ENCODE measurements at places on chromosomes 12 and 14.

GRCh38 chr14:102551995-102552705, 40.3 kb upstream of the RCOR1 start:
- DNase-seq, result no peak

DNA sequence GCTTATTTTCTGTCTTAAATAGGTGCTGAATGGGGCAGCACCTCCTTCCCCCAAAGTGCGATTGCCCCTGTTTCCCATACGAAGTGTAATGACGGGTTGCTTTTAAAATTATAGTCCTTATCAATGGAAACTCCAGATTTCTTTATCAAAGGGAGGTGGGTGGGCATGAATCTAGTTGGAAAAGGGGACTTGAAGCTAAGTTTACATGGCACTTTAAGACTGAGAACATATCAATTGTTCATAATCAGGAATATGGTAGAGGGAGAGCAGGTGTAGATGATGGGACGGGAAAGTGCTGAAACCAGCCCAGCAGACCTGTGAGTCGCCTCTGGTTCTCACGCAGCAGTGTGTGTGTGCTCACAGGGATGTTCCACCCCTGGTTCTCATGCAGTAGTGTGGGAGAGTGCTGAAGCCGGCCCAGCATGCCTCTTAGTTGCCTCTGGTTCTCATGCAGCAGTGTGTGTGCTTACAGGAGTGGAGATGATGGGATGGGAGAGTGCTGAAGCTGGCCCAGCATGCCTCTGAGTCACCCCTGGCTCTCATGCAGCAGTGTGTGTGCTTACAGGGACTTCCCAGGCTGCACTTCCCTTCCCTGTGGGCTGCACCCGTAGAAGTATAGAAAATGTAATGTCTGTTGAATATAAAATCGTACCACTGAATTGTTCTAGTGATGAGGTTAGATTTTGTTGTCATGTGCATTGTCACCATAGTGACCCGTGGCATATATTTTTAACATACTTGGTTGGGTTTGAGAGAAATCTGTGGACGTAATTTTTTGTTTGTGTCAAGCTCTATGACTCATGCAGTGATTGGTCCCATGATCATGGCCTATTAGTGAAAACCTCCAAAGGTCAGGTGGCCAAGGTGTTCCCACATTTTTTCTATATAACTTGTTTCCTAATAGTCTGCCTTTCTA, 51.6 kb downstream of the GPATCH2L start:
- DNase-seq, result peak; percentile 65

- no peak for DNase-seq
Observed at GRCh38 chr12:55072083-55072482, 52.3 kb downstream of the NEUROD4 start.

DNA sequence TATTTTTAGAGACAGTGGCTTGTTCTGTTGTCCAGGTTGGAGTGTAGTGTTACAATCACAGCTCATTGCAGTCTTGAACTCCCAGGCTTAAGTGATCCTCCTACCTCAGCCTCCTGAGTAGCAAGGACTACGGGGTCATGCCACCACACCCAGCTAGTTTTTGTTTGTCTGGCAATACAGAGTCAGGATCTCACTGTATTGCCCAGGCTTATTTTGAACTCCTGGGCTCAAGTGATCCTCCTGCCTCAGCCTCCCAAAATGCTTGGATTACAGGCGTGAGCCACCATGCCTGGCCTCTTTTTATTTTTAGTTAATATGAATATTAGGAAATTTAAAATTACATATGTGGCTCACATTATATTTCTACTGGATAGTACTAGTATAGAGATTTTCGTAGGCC, 28.9 kb downstream of the PPTC7 start:
- DNase-seq, result no peak

Data from HS-5 (cell line).